ENCODE measurements at places on chromosomes 3 and 15. TPM values are rescaled to one million over a fixed set of nuclear protein-coding genes. Genes with fewer than 3 reads are reported as not detected.

The CHST13 gene
- not detected for total RNA-seq

The PLCH1 gene
- total RNA-seq, result 0.40 TPM

The NUP210 gene
- total RNA-seq, result 14.9 TPM

The ACTC1 gene
- total RNA-seq, result 0.92 TPM

The TM4SF18 gene
- 0.76 TPM for total RNA-seq

The OXTR gene
- 0.16 TPM for total RNA-seq

The RASGRP1 gene
- 21.2 TPM for total RNA-seq

The IL17RC gene
- total RNA-seq, result 26.6 TPM

The LTK gene
- total RNA-seq, result 0.12 TPM

The PIF1 gene
- 6.3 TPM for total RNA-seq

The CCR3 gene
- not detected for total RNA-seq

The GRIP2 gene
- total RNA-seq, result 2.0 TPM

The U2SURP gene
- 49.5 TPM for total RNA-seq

The NTRK3 gene
- total RNA-seq, result 1.00 TPM

The C3orf33 gene
- 0.84 TPM for total RNA-seq

The PPP1R14D gene
- total RNA-seq, result not detected

The ITIH1 gene
- 0.12 TPM for total RNA-seq

The CD86 gene
- 1.2 TPM for total RNA-seq

The SLC9A9 gene
- 14.6 TPM for total RNA-seq

The SPATA12 gene
- total RNA-seq, result not detected

The MYO5C gene
- 19.7 TPM for total RNA-seq

The RBP2 gene
- total RNA-seq, result not detected

All from esophagus mucosa (tissue), 1 donor.